Stimulated activated CD4-positive, alpha-beta T cell treated with anti-CD3 and anti-CD28 coated beads, Interleukin-1b, Interleukin-23, amount 100 ng/mL, for 1 hour (primary cell): ENCODE measurements at places on chromosomes 5 and 9.

- no peak for DNase-seq
Measured at GRCh38 chr5:173697931-173698579, 81.6 kb upstream of the BOD1 start.

- DNase-seq: no peak
Measured at GRCh38 chr5:168366116-168366515, 74.7 kb downstream of the WWC1 start.

GRCh38 chr5:138699482-138699881, 53.7 kb upstream of the CTNNA1 start:
- DNase-seq: no peak

- no peak for DNase-seq
Measured at GRCh38 chr9:129981180-129981907, 61.6 kb downstream of the FNBP1 start.

DNA sequence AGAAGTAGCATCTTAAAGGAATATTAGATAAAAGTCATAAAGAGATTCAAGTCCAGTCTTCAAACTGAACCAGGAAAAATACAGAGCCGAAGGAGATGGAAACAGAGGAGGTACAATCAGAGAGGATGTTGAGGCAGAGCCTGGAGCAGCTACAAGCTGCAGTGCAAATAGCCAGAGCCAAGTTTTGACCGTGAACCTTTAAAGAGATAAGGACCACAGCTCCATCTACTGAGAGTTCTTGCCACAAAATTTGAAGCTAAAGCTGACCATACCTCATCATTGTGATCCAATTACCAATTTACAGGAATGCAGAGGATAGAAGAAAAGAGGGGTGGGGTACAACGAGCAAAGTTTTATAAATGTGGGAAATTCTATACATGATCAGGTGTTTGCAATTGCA, 10.4 kb upstream of the DEPDC1B start:
- no peak for DNase-seq

DNA sequence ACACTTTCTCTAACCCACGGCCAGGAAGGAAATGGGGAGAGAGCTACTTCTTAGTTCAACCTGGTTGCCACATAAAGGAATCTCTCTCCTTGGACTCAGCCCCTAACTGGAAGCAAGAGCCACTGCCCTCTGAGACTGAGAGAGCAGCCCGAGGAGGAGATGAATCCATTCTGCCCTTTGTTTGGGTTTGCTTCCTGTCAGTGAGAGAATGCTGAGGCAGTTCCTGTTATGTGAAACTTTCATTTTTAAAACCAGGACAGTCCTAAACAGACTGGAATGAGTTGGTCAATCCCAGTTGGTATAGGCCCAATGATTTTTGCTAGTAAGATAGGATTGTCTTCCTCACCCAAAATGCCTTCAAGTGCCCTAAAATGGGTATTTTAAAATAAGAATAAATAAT, 205.1 kb downstream of the NTRK2 start:
- DNase-seq: no peak

DNA sequence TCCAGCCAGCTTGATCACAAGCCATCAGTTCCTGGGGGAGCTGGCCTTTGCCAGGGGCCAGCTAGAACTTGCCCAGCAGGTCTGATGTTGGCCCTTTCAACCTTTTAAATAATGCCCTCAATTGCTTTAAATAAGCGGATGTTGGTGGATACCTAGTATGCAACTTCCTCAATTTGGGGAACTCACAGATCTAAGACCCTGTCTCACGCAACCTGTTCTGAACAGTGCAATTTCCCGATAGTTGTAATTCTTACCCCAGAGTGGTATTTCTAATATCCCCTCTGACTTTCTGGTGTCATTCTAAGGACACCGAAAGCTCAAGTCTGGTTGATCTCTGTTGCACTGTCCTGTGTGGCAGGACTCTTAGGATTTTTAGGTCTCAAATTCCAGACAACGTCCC, 23.1 kb downstream of the GALNT12 start:
- DNase-seq: no peak

GRCh38 chr5:93622240-93622885, 39.3 kb downstream of the NR2F1 start:
- no peak for DNase-seq

DNA sequence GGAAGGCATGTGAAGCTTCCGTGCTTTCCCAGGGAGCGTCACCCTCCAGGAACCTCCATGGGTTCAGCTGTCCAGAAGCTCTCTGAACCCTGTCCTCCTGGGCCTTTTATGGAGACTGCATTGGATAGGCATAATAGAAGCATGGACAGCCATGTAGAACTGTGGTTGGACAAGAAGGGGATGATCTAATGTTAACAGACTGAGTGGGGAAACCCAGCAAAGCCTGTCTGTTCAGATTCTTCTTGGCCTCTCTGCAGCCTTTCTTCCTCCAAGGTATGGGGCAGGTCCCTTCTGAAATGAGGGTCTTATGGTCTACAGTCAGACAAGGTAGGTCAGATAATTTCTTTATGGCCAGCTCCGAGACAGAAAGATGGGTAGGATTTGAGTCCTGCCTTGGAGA, 59.1 kb upstream of the CTNNA1 start:
- no peak for DNase-seq

GRCh38 chr5:141825241-141825671, 53.0 kb downstream of the PCDH1 start:
- no peak for DNase-seq

- no peak for DNase-seq
Measured at GRCh38 chr5:26034813-26035212, 1003.6 kb downstream of the CDH9 start.

- DNase-seq: no peak
Measured at GRCh38 chr5:134206627-134207160, 19.2 kb downstream of the PPP2CA start.

- no peak for DNase-seq
Measured at GRCh38 chr5:59036274-59036961, 453.5 kb downstream of the RAB3C start.

- no peak for DNase-seq
Measured at GRCh38 chr5:176820937-176821336, 10.6 kb downstream of the UNC5A start.

- DNase-seq: no peak
Measured at GRCh38 chr5:97383996-97384395, 200.9 kb upstream of the RIOK2 start.

- no peak for DNase-seq
Measured at GRCh38 chr5:83388608-83389007, 82.9 kb upstream of the VCAN start.

- no peak for DNase-seq
Measured at GRCh38 chr5:135126688-135127438, 92.8 kb upstream of the PITX1 start.

DNA sequence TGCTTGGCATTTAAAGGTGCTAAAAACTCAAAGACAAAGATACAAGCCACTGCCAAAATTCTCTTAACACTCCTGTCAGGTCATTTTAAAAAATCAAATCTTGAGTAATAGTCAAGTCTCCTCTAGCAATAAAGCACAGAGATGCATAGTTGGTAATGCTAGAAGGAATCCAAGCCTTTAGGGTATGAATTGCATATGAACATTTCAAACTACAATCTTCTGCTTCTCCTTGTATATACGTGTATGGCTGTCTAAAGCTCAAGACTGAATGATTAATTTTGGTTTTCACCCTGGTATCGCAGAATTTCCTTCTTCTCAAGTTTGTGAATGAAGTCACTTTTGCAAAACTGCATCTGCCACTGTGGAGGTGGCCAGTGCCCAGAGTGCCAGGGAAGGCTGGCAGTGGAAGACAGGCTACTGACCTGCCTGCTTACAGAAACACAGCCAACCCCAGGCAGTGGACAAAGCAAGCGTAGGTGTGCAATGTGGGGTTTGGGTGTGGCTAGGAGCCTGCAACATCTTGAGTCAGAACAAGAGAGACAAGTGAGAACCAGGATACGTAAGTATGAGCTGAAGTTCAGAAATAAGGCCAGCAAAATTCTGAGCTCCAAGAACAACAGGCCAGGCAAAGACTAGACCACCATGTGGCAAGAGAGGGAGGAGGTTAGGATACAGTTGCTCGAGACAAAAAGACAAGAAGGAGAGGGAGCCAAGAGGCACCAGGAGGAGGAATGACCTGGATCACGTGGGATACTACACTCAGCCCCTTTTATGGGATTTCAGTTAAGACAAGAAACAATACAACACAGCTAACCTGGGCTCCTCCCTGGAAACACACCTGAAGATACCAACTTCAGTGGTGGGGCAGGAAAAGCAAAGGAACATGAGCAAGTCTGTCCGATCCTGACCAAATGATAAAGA, 22.6 kb downstream of the MYO10 start:
- DNase-seq: no peak

GRCh38 chr5:110258460-110259216, 467.8 kb downstream of the TMEM232 start:
- DNase-seq: no peak

DNA sequence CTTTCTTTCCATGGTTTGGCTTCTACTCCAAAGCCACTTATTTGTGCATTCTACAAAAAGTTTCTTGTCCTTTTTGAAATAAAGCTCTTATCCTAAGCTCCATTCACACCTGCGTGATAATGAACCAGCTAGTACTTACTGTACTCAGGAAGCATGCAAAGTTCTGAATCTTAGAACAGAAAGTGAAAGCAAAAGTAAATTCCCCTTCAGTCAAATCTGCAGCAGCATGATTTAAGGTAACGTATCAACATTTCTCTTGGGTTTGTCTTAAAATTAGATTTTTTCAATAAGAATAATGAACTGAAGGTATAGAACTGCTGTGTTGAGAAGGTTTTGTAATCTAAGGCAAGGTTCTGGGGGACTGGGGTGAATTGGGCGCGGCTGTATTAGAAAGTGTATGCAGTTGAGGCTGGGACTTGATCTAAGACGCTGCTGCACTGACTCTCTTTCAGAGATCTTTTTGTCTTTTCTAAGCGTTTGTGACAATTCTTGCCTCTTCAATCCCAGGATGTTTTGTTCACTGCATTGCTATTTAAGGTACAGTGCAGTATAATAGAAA, at the start of gene ERAP2:
Gene ERAP2, plus strand, starts transcription at position 209 of the 559 bp plus-strand sequence. CDS start 3,186 bp downstream, outside the sequence.
- no peak for DNase-seq

DNA sequence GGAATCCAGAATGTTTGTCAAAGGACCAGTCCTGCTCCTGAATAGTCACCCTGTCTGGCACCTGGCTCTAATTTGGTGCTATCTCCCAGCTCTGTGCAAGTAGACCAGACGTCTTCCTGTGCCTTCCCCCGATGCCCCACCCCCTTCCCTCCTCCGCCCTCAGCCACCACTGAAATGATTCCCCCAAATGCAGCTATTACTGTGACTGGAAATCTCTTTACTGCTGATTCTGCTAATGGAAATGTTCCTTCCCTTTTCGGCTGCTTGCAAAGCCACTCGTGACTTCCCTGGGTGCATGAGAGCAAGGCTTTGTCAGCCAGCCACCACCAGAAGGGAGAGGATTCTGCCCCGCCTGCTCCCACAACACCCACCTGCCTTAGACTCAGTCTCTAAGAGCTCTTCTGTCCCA, 11.4 kb downstream of the ASTN2 start:
- DNase-seq: no peak

DNA sequence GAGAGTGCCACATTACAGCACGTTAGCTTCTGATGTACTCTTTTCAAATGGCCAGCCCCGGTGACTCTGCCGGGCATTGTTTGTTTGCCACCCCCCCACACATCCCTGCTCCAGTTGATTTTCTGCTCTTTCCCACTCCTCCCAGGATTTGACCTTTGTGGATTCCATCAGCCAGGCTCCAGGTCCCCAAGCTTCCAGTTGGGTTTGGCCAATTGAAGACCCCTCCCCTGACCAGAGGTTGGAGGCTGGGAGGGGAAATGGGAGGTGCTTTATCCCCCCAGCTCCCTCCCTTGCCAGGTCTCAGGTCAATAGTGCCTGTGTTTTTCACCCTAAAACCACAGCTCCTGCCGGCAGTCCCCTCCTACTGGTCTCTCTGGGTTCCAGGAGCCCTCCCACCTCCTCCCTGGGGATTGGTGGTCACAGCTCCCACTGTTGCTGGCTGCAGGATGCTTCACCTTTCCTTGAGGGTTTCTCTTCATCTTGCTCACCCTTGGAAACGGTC, 34.9 kb downstream of the IRF1 start:
- DNase-seq: no peak

DNA sequence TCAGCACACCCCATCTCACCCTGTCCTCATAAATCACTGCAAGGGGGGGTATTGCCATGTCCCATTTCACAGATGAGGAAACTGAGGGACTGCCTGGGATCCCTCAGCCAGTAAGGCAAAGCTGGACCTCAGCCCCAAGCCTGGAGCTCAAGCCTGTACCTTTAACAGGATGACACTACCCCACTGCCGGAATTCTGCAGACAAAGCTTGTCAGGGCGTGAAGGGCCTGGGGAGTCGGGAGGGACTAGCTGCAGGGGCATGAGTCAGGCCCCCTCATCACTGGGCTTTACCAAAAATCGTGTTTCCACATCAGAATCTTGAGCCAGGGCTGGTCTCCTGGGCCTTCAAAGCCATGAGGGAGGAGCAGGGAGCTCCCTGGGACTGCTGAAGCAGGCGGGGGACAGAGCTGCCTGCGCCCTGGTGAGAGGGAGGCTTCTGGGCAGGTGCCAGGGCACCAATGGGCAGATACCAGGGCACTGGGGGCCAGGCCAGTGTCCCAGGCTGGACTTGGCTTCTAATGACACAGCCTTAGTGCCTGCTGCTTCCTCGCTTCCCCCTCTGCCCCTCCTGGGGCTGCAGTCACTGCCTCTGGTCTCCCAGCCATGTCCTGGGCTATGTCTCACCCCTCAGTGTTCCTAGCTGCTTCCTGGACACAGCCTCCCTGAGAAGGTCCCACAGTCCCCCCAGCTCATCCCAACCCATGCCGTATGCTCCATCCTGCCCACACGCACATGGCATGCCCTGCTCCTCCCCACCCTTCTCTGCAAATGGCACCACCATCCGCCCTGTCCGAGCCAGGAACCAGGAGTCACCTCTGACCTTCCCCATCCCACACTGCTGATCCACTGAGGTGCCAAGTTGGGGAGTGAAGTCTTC, 80.7 kb downstream of the LMX1B start:
- no peak for DNase-seq

- DNase-seq: no peak
Measured at GRCh38 chr5:42366051-42366450, 57.2 kb upstream of the GHR start.

DNA sequence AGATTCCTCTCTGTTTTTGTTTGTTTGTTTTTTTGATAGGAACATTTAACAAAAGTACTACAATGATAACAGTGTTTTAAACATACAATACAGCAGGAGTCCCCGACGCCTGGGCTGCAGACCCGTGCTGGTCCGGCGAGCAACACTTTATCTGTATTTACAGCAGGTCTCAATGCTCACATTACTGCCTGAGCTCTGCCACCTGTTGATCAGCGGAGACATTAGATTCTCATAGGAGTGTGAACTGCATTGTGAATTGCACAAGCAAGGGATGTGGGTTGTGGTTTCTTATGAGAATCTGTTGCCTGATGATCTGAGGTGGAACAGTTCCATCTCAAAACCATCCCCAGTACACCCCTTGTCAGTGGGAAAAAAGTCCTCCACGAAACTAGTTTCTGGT, 1068.5 kb upstream of the CDH10 start:
- no peak for DNase-seq

- no peak for DNase-seq
Measured at GRCh38 chr9:68912561-68912960, 101.4 kb downstream of the PRKACG start.
